SW 1271 (cell line): ENCODE measurements at places on chromosomes 11 and 22.

DNA sequence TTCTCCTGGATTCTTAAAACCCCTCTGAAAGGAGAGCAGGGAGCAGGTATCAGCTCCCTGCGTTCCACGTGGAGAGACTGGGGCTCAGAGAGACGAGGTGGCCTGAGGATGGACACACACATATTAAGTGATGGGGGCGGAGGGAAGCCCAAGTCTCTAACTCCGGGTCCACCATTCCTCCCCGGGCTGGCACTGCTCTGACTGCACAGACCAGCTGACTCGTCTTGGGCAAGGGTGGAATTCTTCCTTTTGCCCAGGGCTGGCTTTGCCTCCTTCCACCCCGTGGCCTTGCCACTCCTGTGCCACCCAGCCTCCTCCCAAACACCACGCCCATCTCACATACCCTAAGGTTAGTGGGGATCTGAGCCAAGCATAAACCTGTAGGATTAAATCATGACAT is 65.0 kb downstream of the BUD13 start:
- no peak for DNase-seq

DNA sequence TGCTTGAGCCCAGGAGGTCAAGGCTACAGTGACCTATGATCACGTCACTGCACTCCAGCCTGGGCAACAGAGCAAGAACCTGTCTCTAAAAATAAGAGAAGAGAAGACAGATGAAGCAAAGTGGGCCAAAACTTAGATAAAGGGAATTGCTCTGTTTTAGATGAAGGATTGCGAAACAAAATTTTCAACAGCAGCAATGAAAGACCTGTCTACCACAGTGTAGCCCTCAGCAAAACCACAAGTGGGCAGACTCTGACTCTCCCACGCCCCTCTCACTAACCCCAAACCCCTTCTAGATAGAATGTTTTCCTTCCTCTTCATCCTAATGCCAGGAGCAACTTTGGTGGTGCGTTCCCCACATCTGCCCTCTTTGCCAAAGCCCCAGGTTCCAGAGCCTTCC is 105.6 kb upstream of the ALDH3B2 start:
- DNase-seq = no peak

DNA sequence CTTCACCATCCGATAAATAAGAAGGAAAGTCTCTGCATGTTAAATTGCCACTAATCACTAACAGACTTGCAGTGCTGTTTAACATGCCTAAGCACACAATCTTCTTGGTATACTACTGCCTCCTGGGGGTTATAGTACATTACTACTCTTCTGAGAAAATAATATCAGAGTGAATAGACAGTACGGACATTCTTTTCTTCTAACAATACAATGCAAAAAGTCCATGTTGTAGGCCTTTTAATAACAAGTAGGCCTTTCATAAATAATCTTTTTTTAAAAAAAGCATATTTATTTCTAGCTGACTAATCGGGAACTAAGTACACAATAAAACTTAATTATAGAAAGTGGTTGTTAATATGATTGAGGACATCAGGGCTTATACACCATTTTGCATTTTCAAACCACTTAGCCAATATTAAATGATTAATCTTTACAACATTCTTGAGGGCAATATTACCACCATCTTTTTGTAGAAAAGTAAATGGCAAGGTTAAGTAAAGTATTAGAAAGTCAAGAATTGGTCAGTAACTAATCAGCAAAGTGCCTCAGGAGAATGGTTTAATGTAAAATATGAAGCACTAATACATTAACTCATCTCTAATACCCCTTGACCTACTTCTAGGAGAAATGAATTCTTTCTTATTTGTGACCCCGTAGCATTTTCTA is 84.7 kb downstream of the TTC28 start:
- peak; percentile 42 for DNase-seq

DNA sequence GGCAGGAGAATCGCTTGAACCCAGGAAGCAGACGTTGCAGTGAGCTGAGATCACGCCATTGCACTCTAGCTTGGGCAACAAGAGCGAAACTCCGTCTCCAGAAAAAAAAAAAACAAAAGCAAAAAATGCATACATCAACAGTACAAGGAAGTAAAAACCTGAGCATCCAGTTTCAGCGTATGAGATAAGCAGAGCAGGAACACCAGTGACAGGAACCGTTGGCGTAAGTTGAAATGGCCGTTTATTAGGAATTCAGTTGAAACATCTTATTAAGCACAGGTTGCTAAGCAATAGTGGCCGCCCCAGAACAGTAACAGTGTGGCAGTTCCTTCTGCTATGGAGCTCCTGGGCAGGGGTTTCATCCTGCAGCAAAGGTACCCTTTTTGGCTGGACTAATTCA is 4.0 kb upstream of the L3MBTL2 start:
- no peak for DNase-seq

DNA sequence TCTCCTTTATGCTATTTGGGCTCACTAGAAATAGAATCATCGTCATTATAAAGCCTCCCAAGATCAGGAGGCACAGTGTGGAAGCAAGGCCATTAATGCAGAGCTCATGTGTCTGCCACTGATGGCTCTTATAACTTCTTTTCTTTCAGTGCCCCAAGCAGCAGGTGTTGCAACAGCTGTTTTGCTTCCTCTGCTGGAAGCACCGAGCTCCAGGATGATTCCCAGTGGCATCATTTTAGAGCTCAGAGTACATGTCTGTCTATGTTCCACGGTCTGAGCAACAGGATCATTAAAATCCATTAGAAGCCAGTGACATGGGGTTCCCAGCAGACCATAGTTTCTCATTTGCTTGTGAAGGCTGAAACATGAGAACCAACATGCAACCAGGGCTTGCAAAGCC is 803.0 kb upstream of the FAT3 start:
- DNase-seq = no peak

DNA sequence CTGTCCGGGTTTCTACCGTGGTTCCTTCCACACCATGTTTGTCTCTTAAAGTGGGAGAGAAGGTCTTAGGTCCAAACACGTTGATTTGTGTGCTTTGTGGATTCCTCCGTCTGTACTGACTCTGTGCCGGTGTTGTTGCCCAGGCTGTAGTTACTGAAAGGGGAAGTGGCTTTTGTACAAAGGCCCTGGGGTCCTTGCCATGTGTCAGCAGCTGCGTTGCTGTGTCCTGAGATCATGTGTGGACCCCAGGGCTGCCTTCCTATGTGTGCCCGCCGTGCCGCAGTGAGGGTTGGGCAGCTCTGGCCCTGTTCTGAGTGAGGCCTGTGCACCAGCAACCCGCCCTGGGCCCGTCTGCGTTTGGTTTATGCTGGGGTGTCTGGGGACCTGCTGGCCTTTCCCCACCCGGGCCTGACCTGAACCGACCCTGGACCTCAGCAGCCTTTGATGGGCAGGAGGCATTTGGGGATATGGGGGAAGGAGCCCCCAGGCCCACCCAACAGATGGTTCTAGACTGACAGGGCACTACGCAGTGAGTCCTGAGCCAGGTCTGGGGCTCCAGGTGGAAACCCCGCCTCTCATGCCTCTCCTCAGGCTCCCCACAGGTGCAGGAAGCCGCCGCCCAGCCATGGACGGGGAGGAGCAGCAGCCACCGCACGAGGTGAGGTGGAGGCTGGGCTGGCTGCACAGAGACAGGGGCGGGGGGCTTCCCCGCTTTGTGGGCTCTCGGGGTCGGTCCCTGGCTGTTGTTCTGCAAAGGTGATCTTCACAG is 6.9 kb downstream of the TRABD start:
- no peak for DNase-seq

GRCh38 chr22:19330865-19331418 is 39.4 kb upstream of the CLTCL1 start:
- DNase-seq = no peak

- no peak for DNase-seq
Measured at GRCh38 chr11:118002541-118003423, 16.6 kb downstream of the IL10RA start.

GRCh38 chr11:94525546-94526324 is 13.5 kb downstream of the C11orf97 start:
- no peak for DNase-seq

DNA sequence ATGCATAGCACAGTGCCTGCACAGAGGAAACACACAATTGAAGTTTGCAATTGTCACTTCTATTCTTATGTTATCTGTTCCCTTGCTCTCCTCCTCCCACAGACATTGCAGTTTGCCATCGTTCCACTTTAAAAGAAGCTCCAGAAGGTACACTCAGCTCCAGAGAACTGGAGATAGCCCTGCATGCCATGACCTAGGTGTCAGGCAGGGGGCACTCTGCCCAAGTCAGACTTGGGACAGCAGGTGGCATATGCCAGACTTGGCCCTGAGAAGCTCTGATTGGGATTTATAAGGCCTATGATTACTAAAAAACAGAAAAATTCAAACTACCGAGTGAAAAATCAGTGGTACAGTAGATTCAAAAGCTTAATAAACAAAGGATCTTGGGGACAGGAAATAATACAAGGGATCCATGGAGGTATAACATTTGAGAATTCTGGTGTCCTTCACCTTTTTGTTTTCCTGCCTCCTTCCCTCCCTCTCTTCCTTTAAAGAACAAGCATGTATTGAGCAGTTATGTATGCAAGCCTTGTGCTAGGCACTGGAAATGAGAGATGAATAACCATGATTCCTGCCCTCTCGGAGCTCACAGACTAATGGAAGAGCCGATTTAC is 40.0 kb downstream of the TENM4 start:
- no peak for DNase-seq

DNA sequence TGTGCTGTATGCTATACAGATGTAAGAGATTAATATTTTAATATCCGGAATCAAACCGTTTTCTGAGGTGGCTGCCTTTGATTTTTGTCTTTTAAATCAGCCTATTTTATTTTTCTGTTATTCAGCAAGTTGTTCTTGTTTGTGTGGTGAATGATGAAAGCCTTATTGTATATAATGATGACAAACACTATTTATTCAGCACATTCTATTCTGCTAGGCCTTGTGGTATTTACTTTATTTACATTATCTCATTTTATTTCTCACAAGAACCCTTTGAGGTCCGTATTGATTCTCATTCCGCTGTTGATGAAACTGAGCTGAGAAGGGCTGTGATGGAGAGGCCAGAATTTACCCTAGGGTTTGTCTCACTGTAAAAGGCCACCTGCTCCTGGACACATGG is 40.5 kb downstream of the KREMEN1 start:
- DNase-seq = no peak

- no peak for DNase-seq
Measured at GRCh38 chr11:110329445-110329844, 33.0 kb upstream of the RDX start.

DNA sequence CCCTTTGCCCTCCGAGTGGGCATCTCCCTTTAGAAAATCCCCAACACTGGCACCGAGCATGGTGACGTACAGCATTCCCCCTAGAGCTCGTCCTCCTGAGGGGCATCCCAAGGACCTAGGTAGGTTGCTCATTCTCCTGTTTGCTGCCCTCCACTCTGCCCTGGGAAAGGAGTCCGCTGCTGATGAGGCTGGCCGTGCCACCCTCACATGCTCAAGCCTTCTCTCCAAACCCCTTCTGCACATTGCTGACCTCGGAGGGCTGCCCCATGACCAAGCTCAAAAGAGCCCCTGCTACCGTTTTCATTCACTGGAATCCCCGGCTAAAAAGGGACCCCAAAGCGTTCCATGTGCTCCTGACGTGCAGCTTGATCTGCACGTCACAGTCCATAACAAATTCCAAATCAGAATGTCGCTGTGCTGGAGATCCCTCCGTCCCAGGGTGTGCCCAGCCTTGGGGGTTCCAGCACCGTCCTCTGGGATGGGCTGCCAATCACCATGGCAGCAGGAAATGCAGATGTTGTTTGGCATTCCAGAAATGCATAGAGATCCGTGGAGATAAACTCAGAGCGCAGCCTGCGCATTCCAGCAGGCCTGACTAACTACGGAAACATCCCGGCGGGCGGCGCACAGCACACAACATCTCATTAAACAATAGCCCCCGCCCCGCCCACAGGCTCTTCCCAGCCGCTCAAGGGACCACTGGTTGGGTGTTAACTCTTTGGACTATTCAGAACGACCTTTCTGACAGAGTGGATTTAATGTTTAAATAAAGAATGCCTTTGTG is 26.3 kb upstream of the GNB1L start:
- peak; percentile 84 for DNase-seq

DNA sequence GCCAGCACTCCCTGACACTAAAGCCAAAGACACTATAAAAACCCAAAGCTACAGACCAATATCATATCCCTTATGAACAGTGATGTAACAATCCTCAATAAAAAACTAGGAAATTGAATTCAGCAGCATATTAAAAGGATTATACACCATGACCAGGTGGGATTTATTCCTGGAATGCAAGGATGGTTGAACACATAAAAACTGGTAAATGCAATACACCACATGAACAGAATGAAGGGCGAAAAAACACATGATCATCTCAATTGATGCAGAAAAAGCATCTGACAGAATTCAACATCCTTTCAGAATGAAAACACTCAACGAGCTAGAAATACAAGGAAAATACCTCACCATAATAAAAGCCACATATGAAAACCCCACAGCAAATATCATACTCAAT is 31.3 kb downstream of the OSBP start:
- DNase-seq = no peak

GRCh38 chr11:16468735-16469453 is 112.5 kb upstream of the SOX6 start:
- DNase-seq = no peak

DNA sequence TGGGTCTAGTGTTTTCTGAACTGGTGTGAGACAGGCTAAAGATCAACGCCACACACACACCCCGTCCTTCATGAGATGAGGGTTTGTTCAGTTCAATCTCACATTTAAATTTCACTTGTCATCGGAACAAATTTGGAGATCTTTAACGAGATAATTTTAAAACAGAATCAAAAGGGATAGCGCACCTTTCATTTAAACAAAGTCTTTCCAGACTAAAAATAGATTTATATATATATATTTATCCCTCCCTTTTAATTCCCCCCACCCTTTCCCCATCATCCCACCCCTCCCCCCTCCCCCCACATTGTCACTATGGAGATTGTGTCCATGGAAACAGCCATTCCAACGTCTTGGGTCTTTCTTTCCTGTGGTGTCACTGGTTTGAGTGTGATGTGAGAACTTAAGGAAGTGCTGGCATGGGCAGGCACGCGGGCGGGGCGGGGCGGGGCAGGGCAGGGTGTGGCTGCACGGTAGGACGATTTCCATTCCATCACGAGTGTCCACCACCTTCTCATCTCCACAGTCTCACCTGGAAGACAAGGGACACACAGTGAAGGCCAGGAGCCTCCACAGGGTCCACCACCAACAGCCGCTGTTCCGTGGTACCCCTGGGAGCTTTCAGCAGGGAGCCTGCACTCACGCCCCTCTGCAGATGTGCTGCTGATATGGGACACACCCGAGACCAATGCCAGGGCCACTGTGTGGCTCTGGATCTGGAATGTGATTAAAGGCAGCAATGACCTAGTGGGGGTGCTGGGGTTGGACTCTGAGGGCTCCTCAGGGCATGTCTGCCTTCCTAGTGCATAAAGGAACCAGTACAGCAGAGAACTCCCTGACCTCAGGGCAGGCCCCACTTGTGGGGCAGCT is 30.5 kb upstream of the CYP2D6 start:
- no peak for DNase-seq
